ENCODE measurements at places on chromosomes 3 and 15.

- no peak for DNase-seq
These were observed 31.9 kb upstream of the SPSB4 start for GRCh38 chr3:141019244-141019643.

DNA sequence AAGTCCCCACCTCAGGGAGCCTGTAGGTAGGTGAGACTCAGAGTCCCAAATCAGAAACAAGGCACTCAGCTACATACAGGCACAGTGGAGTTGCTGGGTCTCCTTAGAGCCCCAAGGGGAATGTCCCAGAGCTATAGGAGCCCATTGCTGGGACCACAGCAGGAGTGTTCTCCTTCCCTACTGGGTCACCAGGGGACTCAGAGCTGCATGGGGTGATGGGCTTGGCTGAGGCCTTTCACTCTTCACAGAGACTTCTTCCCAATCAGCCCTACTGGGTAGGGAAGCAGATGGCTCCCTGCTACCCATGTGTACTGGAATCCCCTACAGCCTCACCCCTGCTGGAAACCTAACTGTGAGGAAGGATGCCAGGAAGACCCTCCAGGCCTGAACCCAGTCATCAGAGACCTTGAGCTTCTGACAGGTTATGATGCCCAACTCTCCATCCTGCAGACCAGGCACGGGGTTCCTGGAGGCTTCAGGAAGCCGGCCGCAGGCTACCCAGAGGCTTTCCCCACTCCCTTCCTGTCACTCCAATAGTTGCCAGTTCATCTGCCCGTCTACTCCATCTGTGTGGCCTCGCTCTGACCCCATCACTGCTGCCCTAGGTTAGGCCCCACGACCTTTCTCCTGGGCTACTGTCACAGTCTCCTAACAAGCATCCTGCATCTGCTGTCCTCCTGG, 24.0 kb downstream of the RASGRF1 start:
- no peak for DNase-seq

DNA sequence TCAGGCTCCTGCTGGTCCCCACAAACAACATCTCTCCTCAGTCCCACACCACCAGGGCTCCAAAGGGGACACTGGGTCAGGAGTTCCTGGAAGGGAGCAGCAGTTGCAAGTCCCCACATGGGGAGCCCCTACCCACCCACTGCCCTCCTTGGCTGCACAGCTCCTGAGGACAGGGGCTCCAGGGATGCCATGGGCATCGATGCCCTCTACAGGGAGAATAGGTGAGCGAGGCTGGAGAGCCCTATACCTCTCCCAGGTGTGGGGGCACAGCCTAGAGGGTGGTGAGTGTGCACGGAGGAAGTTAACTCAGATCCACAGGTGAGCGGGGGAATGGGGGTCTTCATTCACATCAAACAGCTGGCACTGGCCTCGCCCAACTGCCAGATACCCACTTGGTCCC, 141.2 kb upstream of the LINGO1 start:
- no peak for DNase-seq

DNA sequence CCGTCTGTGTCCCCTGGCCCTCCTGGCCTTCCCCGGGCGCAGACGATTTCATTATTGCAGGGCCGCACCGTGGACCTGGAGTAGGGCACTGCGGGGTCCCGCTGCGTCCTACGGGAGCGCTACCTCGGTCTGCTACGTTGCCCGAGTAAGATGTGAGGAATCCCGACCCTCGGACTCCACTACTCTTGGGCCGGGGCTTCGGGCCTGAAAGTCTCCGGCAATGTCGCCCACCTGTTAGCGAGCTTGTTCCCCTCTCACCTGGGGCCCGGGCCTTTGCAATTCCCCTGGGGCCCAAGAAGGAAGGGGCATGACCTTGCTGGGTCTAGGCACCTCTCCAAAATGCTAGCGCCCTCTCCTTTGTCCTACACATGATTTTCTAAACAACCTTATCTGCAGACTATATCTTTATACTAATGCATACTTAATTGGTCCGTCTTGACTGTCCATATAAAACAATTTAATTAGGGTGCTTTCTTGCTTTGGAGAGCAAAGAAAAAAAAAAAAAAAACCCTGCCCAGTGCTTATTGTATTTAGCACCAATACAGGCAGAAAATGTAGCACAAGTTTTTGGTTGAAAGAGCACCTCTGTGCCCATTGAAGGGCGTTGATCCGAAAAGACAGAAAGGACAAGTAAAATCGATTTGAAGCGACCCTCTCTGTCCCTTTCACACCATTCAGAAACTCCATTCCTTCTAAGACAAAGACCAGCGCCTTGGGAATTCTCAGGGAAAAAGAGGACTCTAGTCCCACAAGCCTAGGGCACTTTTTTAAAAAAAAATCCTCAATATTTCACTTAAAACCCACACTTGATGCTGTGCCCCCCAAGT, 7.0 kb upstream of the NR2F2 start:
- no peak for DNase-seq

DNA sequence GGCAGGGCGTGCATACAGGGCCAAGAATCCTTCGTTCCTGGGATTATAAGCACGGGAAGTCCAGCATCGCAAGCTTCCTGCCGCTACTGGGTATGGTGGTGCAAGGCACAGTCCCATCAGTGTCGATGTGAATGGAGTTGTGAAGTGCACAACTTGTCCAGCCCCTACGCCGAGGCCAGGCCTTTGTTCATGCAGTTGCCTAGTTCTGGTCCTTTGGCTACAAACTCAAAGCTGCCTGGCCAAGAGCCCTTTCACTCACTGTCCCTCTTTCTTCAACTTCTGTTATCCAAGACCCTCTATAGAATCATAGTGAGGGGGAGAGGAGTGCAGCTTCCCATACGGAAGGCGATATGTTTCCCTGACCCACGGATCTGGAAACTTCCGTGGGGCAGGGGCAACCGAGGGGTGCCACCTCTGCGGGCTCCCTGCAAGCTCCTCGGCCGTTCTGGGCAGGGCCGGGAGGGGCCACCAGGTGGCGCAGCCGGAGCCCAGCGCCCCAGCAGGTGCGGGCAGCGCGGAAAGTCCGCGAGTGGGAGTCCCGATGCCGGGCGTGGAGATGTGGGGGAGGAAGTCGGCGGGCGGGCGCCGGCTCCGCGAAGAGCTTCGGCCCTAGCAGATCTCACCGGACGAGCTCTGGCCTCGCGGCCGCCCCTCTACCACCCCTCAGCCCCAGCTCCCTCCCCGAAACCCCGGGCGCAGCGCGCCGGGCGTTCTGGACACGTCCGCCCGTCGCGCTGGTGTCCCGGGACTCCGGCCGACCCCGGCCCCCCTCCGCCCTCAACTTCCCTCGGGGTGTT, 693 bp downstream of the RASGRP1 start:
- DNase-seq, result peak; percentile 31

DNA sequence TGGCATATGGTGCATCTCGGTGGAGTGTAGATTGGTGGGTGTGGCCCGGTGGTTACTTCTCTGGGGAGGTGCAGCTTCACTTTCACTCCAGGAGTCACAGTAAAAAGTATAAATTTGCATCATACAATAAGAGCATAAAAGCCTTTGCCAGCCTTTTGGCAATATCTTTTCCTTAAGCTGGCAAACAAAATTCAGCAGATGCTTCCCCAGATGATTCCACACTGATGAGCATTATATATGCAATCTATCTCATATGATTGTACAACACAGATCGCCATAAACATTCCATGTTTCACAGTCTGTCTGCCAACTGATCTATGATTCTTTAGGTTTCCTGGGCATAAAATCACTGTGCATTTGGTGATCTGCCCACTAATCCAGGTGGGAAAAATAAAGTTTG, 120.2 kb upstream of the ALCAM start:
- DNase-seq, result no peak

- no peak for DNase-seq
These were observed 49.5 kb downstream of the DZIP1L start for GRCh38 chr3:138065949-138066348.
